Thymus (tissue), 14 donors: ENCODE measurements at places on chromosomes 1 and 21. TPM values are rescaled to one million over a fixed set of nuclear protein-coding genes. Genes with fewer than 3 reads are reported as not detected.

Gene GJB4
- 0.42 TPM for total RNA-seq

- H3K36me3 ChIP-seq: no peaks in the 10 kb centered on the region
- no peak overlapping the region for H3K27ac ChIP-seq
- no peaks in the 10 kb centered on the region for H3K4me1 ChIP-seq
- DNase-seq: no peak
- H3K4me3 ChIP-seq: no peak overlapping the region
Measured at GRCh38 chr1:180343921-180344769, 114.1 kb downstream of the LHX4 start.

DNA sequence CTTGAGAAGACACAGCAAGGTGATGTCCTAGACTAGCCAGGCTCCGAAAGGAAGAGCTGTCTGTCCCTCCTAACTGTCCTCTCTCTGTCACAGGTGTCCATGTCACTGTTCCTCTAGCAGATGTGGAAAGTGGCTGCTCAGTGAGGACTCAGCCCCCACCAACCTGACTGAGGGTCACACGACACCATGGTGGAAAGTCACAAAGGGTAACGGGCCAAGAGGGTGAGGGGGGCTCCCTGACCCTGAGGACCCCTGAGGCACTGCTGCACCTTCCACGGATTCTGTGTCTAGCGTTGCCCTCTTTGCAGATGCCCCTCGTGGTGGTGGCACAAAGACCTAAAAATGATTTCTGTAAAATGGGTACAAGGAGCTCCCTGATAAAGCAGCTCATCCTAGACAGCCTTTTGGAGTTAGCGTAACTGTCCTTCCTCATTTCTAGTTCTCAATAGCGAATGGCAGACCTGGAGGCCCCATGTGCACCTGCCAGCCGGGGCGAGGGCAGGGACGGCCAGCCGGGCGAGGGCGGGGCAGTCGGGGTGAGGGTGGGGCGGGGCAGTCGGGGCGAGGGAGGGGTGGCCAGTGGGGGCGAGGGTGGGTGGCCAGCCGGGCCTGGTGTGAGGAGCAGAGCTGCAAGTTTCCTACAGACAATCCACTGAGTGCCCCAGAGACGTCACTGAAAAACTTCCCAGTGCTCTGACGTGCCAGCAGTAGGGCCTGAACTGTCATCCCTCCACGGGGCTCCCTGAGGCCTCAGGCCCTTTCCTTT, 23.4 kb downstream of the POFUT2 start:
- H3K27me3 ChIP-seq: no peaks in the 10 kb centered on the region
- H3K4me3 ChIP-seq: no peak overlapping the region
- peaks cover 18% of the 10 kb centered on the region for H3K4me1 ChIP-seq
- peaks cover 41% of the 10 kb centered on the region for H3K36me3 ChIP-seq
- no peak for DNase-seq

DNA sequence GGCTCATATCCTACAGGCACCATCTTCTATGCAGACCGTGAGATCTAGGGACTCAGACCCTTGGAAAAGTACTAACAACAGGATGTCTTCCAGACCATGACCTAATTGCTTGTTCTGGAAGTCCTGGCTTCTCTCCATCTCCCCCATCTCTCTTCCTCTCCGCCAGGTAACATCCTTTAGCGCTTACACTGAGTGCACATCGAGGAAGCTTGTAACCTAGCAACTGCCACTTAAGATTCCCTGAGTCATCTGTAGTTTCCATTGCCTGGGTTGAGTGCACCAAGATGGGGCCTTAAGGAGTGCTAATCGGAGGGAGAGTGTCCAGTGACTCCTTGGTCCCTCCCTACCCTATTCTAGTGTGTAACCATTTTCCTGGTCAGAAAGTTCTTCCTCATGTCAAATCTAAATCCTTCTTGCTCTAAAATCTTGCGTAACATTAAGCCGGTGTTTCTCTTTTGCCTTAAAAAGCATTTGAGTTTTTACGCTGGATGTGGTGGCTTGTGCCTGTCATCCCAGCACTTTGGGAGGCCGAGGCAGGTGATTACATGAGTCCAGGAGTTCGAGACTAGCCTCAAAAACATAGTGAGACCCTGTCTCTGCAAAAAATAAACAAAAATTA, 9.7 kb downstream of the KLHDC8A start:
- no peak overlapping the region for H3K27ac ChIP-seq
- no peak overlapping the region for H3K4me3 ChIP-seq
- H3K36me3 ChIP-seq: no peaks in the 10 kb centered on the region

DNA sequence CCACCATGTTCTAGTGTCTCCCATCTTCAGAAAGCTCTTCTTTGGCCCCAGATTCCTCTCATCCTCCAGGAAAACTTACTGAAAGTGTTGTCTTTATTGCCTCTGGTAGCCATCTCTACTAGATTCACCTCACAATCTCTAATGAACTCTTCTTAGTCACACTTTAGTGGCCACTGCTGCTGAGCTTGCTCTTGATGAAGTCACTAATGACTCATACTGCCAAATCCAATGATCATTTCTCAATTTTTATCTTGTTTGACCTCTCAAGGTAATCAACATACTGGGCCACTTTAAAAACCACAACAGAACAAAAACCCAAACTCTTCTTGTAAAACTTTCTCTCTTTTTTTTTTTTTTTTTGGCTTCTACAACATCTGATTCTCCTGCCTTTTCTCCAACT, 196.4 kb downstream of the LHX8 start:
- no peaks in the 10 kb centered on the region for H3K36me3 ChIP-seq
- no peaks in the 10 kb centered on the region for H3K27me3 ChIP-seq
- no peak overlapping the region for H3K27ac ChIP-seq

DNA sequence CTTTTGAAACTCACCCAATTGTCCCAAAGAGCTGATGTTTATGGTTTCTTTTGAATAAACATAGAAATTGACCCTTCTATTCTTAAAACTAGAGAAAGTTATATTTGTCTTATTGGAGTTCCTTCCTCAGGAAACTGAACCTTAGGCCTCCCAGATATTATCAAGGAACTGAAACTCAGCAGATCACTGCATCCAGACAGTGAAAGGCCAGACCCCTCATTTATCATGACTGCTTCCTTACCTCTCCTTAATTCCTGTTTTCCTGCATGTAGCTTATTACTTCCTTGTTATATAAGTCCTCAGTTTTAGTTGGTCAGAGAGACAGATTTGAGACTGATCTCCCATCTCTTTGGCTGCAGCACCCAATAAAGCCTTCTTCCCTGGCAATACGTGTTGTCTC, 27.5 kb downstream of the SLC22A15 start:
- no peaks in the 10 kb centered on the region for H3K36me3 ChIP-seq
- no peaks in the 10 kb centered on the region for H3K27me3 ChIP-seq
- H3K4me1 ChIP-seq: peaks cover 5% of the 10 kb centered on the region
- no peak overlapping the region for H3K4me3 ChIP-seq

DNA sequence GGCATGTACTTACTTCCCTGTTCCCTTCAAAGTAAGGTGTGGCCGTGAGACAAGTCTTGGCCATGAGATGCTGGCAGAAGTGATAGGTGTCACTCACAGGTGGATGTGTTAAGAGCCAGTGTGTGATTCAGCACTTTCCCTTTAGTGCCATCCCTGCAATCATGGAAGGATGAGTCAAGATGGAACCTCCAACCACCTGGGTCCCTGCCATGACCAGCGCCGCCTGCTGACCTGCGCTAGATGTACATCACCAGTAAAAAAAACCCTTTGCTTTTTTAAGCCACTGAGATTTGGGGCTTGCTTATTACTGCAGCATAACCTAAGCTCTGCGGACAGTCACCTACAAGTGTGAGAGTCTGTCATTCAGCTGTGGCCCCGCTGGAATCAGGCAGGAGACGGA, 71.7 kb downstream of the TOMM20 start:
- no peaks in the 10 kb centered on the region for H3K4me1 ChIP-seq
- no peak for DNase-seq
- no peak overlapping the region for H3K4me3 ChIP-seq
- H3K27ac ChIP-seq: no peak overlapping the region
- H3K36me3 ChIP-seq: no peaks in the 10 kb centered on the region
- no peaks in the 10 kb centered on the region for H3K27me3 ChIP-seq

DNA sequence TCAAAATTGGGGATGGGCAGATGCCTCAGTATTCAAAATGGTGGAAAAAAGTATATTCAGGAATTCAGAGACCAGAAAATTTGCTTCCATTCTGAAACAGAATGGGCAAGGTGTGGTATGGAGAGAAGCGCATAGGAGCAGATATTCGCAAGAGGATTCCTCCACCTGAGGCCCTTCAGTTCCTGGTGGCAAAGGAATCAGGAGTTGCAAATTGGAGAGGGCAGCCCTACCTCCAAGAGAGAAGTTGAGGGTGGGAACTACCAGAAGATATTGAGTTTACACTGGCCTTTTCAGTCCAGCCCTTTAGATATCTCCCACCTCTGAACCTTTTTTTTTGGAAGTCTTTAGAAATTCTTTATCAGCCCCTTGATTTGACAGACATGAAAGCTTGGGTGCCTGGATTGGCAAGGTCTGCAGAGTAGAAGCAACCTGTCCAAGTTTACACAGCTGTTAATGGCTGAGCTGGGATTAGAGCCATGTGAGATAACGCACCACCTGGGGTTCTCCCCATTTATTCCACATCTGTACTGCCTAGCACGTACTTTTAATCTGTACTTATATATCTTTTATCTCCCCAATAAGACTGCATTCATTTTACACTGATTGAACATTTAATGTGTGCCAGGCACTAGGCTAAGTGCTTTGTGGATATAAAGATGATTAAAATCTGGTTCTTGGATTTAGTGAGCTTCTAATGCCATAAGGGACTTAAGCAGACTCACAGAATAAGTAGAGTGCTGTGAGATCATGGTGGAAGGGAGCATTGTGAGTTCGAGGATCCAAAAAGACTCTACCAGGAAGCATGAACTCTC, 99.5 kb downstream of the NGF start:
- no peak overlapping the region for H3K4me3 ChIP-seq
- no peaks in the 10 kb centered on the region for H3K4me1 ChIP-seq
- DNase-seq: no peak
- no peaks in the 10 kb centered on the region for H3K36me3 ChIP-seq
- H3K27me3 ChIP-seq: no peaks in the 10 kb centered on the region

DNA sequence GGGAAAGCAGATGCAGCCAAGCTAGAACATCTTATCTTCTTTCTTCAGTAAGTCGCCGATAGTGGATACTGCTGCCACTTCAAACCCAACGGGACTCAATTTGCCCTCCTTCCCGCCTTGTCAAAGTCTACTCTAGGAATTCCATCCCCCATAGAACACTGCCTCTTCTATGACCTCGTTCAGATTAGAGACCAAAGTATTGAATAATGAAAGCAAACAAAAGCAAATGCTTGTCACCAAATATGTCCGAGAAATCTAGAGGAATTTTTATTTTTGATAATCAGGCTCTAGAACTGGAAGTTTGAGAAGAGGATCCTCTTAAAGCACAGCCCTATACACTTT, 853 bp upstream of the RRAGC start:
- DNase-seq: no peak
- peaks cover 4% of the 10 kb centered on the region for H3K36me3 ChIP-seq
- peaks cover 19% of the 10 kb centered on the region for H3K4me1 ChIP-seq
- H3K27ac ChIP-seq: no peak overlapping the region
- no peaks in the 10 kb centered on the region for H3K27me3 ChIP-seq

GRCh38 chr1:25758466-25759070, 41.4 kb upstream of the SELENON start:
- H3K4me3 ChIP-seq: no peak overlapping the region
- no peaks in the 10 kb centered on the region for H3K36me3 ChIP-seq
- no peak overlapping the region for H3K27ac ChIP-seq

DNA sequence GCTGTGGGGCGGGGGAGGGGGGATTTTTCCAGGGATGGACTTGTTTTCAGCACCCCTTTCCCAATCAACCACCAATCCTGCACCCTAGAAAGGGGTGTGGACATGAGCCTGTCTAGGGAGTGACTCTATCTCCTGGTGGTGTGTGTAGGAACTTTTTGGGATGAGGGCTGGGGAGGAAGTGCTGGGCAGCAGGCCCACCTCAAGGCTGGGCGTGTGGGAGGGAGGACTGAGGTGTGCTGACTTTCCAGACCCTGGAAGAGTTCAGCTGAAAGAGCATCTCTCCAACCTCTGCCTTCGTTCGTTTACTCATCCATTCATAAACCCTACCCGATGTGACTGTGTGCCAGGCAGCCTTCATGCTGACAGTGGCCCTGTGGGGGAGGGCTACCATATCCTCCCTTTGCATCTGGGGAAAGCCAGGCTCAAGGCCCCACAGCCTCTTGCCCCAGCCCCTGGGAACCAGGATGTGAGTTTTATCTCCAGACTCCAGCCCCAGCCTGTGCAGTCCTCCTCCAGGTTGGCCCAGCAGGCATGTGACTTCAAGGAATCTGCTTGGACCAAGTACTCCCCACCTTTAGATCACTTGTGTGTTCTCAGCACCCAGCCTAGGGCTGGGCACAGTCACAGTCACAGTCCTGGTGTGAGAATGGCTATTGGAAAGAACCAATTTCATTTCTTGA, 6.7 kb downstream of the KNCN start:
- no peak overlapping the region for H3K27ac ChIP-seq
- peaks cover 82% of the 10 kb centered on the region for H3K27me3 ChIP-seq
- no peak for DNase-seq
- no peaks in the 10 kb centered on the region for H3K4me1 ChIP-seq
- no peaks in the 10 kb centered on the region for H3K36me3 ChIP-seq

DNA sequence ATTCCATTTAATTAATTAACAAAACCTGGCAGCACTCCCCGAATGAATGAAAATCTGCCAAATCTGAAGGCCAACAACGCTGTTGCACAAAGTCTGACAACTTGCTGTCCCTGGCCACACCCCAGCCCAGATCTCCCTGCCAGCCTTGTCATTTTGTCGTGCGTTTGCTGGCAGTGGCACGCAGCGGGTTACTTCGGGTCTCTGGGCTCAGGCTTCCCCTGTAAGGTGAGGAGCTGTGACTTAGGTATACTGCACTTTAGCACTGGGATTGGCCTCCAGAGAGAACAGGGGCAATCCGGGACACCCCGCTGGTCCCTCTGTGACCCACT, 34.3 kb upstream of the SIM2 start:
- H3K4me3 ChIP-seq: no peak overlapping the region
- H3K27me3 ChIP-seq: peaks cover 36% of the 10 kb centered on the region
- no peak overlapping the region for H3K27ac ChIP-seq
- H3K36me3 ChIP-seq: no peaks in the 10 kb centered on the region
- DNase-seq: no peak
